ENCODE measurements at places on chromosomes 5 and 9.

- no peak for DNase-seq
Observed at GRCh38 chr9:23153058-23153457, 673.0 kb downstream of the ELAVL2 start.

GRCh38 chr5:180214870-180215770 is 6.1 kb upstream of the RASGEF1C start:
- no peak for DNase-seq

DNA sequence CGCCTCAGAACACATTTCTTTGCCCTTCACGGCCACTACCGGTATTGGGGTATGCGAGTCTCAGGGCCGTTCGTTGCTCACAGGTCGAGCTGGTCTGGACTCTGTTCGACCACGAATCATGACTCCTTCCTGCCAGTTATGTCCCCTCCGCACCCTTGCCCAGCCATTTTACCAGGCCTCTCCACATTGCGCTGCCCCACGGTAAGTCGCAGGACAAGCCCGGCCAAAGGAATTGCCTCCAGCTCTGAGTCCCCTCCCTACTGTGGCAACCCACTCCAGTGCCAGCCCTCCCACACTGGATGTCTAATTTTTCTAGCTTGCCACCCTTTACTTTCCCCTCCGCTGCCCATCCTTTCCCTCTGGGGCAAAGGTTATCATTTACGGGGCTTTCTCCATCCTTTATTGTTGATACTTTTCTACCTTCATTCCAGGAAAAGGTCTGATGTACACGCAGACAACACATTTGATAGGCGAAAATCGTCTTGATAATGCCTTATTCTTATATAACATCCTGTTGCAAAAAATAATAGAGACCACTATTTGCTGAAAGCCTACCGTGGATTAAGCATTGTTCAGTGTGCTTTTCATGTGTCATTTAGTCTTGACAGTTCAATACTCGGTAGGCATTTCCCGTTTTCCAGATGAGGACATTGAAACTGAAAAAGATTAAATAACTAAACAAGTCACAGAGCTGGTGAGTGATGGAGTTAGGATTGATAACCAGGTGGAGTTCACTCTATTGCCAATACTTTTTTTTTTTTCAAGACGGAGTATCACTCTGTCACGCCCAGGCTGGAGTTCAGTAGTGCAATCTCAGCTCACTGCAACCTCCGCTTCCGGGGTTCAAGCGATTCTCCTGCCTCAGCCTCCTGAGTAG is 958 bp upstream of the HSPA5 start:
- DNase-seq, result no peak

DNA sequence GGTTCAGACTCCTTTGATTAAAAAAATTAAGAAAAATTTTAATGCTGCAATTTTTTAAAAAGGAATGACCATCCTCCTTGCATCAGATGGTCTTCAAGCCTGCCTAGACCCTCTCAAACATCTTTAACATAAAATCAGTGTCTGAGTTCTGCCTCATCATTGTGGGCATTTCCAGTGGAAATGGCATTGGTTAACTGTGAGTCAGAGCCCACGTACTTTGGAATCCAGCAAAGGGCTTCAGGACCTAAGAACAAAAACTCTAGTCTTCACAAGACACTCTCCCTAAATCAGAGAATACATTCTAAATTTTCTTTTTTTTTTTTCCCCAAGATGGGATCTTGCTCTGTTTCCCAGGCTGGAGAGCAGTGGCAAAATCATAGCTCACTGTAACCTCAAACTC is 9.4 kb upstream of the C5orf15 start:
- DNase-seq, result peak; percentile 85

DNA sequence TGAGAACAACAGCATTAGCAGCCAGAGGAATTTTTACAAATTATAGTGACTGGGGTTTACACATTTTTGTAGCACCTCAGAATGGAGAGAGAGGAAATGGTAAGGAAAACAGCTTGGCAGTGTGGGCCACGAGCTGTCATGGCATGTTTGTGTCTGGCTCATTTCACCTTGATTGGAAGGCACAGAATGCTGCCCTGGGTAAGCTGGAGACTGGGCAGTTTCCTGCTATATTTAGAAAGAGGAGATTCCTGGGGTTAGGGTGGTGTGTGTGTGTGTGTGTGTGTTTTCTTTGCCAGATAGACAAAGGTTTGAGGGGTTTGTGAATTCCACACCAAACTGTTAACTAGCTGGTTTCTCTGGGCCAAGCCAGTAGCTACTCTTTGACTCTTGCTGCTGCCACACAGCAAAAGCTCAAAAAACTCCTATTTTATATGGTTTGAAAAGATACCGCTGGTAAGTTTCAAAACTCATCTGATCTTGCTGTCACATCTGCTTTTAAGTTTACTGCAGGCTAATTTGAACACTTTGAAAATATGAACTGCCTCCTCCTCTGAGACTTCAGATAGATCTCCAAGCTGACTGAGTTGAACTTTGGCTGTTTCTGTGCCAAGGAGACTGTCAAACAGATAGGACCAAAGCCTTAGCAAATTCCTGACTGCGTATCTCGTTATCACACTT is 9.1 kb downstream of the ARHGAP26 start:
- DNase-seq, result peak; percentile 39

GRCh38 chr5:173480896-173481295 is 135.6 kb downstream of the BOD1 start:
- DNase-seq, result no peak

DNA sequence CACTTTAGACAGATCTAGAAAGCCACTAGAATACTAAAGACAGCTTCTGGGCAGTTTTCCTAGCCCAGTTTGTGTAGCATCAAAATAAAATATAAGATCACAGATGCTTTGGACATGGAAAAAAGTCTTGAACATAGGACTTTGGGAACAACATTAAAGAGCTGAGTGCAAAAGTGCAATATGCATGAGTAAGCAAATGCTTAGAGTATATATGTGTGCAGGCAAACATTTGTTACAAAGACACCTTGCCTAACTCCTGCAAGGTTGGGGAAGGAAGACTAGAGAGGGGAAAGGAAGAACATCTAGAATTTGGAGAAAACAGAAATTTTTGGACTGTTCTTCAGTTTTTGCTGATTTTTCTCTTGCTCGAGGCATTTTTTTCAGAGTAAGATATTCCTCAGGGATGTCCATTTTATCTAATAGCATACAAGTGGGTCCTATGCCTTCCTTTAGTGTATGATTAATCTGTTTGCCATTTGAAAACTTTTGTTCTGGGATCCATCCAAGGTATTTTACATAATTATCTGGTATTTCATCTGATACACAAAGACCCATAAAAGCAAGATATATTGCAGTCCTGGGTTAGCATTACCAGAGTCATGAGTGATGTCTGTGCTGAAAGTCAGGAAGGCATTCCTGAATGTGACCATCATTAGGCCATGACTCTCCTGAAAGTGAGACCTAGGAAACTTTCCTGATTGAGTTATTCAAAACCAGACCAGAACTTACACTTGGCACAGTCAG is 142.0 kb upstream of the RGMB start:
- DNase-seq, result peak; percentile 82

Measured in iris pigment epithelial cell (primary cell).